Activated T-helper 17 cell treated with anti-CD3 and anti-CD28 coated beads, Interleukin-2, amount 50 U/mL, for 72 hours (primary cell): ENCODE measurements at places on chromosomes 13 and 19.

DNA sequence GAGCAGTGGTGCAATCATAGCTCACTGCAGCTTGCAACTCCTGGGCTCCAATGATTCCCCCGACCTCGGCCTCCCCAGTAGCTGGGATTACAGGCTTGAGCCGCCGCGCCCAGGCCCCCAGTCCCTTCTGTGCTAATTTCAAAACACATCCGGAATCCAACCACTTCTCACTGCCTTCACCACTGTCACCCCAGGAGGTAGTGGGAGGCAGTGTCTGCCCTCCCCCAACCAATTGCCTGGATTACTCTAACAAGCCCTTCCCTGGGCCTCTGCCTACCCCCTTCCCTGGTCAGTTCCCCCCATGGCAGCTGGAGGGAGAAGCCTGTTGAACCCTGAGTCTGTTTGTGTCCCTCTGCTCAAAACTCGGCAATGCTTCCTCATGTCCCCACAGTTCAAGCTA is 2.3 kb downstream of the PRAM1 start:
- no peaks in the 10 kb centered on the region for H3K36me3 ChIP-seq
- H3K27me3 ChIP-seq, result no peaks in the 10 kb centered on the region
- no peak overlapping the region for H3K4me3 ChIP-seq
- peak overlapping the region; percentile 20 for H3K27ac ChIP-seq
- H3K4me1 ChIP-seq, result no peaks in the 10 kb centered on the region
- ATAC-seq, result no peak

- no peak overlapping the region for H3K4me3 ChIP-seq
- H3K36me3 ChIP-seq, result peaks cover 28% of the 10 kb centered on the region
- H3K27me3 ChIP-seq, result no peaks in the 10 kb centered on the region
- H3K27ac ChIP-seq, result no peak overlapping the region
- H3K4me1 ChIP-seq, result peaks cover 14% of the 10 kb centered on the region
Measured at GRCh38 chr19:11499890-11500420, 5.7 kb downstream of the ZNF653 start.

DNA sequence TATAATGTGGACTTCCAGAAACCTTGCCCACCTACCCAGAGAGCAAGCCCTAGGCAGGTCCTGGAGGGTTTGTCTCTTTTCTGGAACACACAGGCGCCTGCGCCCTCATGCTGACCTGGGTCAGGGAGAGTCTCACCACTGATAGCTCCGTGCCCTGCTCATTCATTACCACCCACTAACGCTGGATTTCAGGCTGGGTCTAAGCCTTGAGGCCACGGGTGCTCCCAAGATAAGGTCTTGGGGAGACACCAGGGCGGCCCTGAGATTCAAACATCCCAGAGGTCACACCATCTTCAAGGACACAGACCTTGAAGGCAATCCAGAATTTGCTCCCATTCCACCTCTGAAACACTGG is 5.1 kb downstream of the S1PR2 start:
- no peaks in the 10 kb centered on the region for H3K27me3 ChIP-seq
- peak overlapping the region; percentile 65 for H3K27ac ChIP-seq
- H3K4me1 ChIP-seq, result peaks cover 9% of the 10 kb centered on the region
- no peak for ATAC-seq
- no peak overlapping the region for H3K4me3 ChIP-seq

- H3K4me3 ChIP-seq, result no peak overlapping the region
- ATAC-seq, result no peak
- peaks cover 59% of the 10 kb centered on the region for H3K36me3 ChIP-seq
- H3K4me1 ChIP-seq, result no peaks in the 10 kb centered on the region
- H3K27me3 ChIP-seq, result no peaks in the 10 kb centered on the region
- H3K27ac ChIP-seq, result no peak overlapping the region
Measured at GRCh38 chr19:54179921-54180461, 7.0 kb upstream of the TMC4 start.

- H3K4me1 ChIP-seq, result no peaks in the 10 kb centered on the region
- no peaks in the 10 kb centered on the region for H3K36me3 ChIP-seq
- ATAC-seq, result no peak
- no peak overlapping the region for H3K4me3 ChIP-seq
- no peak overlapping the region for H3K27ac ChIP-seq
Measured at GRCh38 chr19:7729211-7729610, 2.7 kb downstream of the CLEC4G start.

DNA sequence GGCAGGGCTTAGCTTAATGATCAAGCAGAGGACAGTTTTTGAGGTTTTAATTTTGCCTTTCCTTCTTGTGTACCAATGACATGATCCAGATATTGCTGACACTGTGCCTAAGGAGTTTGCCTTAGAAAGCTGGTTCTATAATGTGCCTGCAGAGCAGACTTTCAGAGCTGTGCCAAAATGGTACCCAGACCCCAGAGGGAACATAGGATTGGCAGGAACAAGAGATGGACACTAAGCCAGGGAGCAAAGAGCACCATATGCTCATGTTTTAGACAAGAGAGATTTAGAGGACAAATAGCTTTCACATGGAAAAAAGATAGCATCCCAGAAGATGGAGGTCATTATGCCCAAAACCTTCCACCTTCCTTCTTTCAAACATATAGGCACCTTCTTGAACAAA is 1241.5 kb upstream of the SPRY2 start:
- no peaks in the 10 kb centered on the region for H3K4me1 ChIP-seq
- no peak overlapping the region for H3K27ac ChIP-seq
- ATAC-seq, result no peak
- H3K27me3 ChIP-seq, result no peaks in the 10 kb centered on the region
- H3K36me3 ChIP-seq, result no peaks in the 10 kb centered on the region
- no peak overlapping the region for H3K4me3 ChIP-seq

- no peaks in the 10 kb centered on the region for H3K27me3 ChIP-seq
- no peak overlapping the region for H3K27ac ChIP-seq
- no peak for ATAC-seq
- H3K4me3 ChIP-seq, result no peak overlapping the region
- H3K36me3 ChIP-seq, result peaks cover 100% of the 10 kb centered on the region
- no peaks in the 10 kb centered on the region for H3K4me1 ChIP-seq
Measured at GRCh38 chr19:53079313-53079924, 23.8 kb downstream of the ZNF160 start.

DNA sequence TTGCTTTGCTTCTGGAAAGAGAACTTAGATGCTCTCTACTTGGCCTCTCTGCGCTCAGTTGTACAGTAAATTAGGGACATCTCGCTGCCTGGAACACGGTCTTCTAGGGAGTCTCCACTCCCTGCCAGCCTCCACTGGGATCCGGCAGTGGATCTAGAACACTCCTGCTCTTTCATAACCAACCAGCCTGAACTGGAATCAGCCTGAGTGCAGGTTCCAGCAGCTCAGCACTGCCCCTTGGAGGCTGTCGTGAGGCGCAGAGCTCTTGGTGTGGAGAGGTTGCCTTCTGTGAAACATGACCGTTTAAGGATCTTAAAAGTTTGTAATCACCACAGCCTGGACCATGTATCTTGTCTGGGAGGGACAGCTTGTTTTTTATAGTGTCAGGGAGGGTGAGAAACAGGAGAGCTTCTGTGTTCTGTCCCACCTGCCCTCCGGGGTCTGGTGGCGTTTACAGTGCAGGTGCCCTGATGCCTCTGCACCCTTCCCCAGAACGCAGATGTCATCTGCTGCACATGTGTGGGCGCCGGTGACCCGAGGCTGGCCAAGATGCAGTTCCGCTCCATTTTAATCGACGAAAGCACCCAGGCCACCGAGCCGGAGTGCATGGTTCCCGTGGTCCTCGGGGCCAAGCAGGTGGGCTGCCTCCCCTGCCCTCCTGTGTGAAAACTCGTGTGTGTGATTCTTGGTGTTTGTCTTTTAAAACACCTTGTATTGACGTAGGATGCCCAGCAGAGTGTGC is 24.8 kb downstream of the UPF1 start:
- no peaks in the 10 kb centered on the region for H3K4me1 ChIP-seq
- ATAC-seq, result no peak
- no peak overlapping the region for H3K4me3 ChIP-seq
- no peak overlapping the region for H3K27ac ChIP-seq

DNA sequence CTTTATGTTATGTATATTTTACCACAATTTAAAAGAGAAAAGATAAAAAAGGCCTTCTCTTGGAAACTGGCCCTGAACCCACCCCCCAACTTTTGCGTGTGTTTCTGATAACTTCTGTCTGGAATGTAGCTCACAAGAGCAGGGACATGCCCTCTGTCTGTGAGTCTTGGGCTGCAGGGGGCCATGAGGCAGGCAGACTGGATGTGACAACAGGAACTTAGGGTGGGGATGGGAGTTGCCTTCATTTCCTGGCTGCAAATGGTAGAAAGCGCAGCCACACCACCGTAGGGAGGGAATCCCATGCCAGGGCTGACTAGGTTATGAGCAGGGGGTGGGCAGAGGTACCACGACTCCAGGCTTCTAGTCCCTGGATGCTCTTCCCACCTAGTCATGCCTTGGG is 21.9 kb downstream of the CILP2 start:
- ATAC-seq, result no peak
- H3K4me3 ChIP-seq, result no peak overlapping the region
- peaks cover 16% of the 10 kb centered on the region for H3K4me1 ChIP-seq

- H3K36me3 ChIP-seq, result no peaks in the 10 kb centered on the region
- H3K27me3 ChIP-seq, result no peaks in the 10 kb centered on the region
- H3K27ac ChIP-seq, result no peak overlapping the region
- H3K4me1 ChIP-seq, result no peaks in the 10 kb centered on the region
Measured at GRCh38 chr13:81393721-81394120, 1052.8 kb upstream of the SPRY2 start.

GRCh38 chr13:86591862-86592261 is 792.6 kb upstream of the SLITRK6 start:
- H3K4me3 ChIP-seq, result no peak overlapping the region
- H3K27me3 ChIP-seq, result no peaks in the 10 kb centered on the region
- no peak overlapping the region for H3K27ac ChIP-seq
- no peaks in the 10 kb centered on the region for H3K36me3 ChIP-seq
- H3K4me1 ChIP-seq, result no peaks in the 10 kb centered on the region

GRCh38 chr19:7703332-7703731 is 1.4 kb upstream of the FCER2 start:
- no peak overlapping the region for H3K4me3 ChIP-seq
- H3K27me3 ChIP-seq, result peaks cover 3% of the 10 kb centered on the region
- no peak for ATAC-seq
- H3K36me3 ChIP-seq, result no peaks in the 10 kb centered on the region

GRCh38 chr13:39318161-39318560 is 279.9 kb downstream of the NHLRC3 start:
- no peak overlapping the region for H3K27ac ChIP-seq
- no peak overlapping the region for H3K4me3 ChIP-seq
- no peaks in the 10 kb centered on the region for H3K4me1 ChIP-seq
- H3K27me3 ChIP-seq, result peaks cover 26% of the 10 kb centered on the region

- ATAC-seq, result peak; percentile 11
- H3K4me3 ChIP-seq, result no peak overlapping the region
- peaks cover 36% of the 10 kb centered on the region for H3K4me1 ChIP-seq
- H3K27ac ChIP-seq, result no peak overlapping the region
- H3K36me3 ChIP-seq, result no peaks in the 10 kb centered on the region
- no peaks in the 10 kb centered on the region for H3K27me3 ChIP-seq
Measured at GRCh38 chr13:48508011-48508410, 24.9 kb downstream of the RCBTB2 start.

- H3K36me3 ChIP-seq, result peaks cover 28% of the 10 kb centered on the region
- H3K27me3 ChIP-seq, result no peaks in the 10 kb centered on the region
- H3K4me1 ChIP-seq, result no peaks in the 10 kb centered on the region
- no peak overlapping the region for H3K27ac ChIP-seq
Measured at GRCh38 chr19:7617172-7617571, 12.2 kb downstream of the XAB2 start.

DNA sequence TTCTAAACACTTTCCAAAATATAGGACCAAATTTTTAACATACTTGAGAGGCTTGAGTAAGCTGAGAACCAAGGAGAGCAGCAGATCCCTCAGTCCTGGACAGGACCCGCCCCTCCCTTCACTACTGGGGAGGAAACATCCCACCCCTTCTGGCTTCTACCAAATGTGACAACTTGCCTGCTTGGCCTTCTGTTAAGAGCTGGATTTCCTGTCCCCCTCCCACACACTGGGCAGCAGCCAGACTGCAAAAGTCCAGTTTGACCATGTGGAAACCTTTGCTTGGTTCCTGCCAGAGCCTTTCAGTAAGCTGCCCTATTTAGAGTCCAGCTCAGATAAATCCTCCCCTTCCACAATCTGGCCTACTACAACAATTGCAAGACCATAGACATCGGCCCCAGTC is 84.3 kb downstream of the FGF14 start:
- H3K27ac ChIP-seq, result no peak overlapping the region
- ATAC-seq, result no peak

DNA sequence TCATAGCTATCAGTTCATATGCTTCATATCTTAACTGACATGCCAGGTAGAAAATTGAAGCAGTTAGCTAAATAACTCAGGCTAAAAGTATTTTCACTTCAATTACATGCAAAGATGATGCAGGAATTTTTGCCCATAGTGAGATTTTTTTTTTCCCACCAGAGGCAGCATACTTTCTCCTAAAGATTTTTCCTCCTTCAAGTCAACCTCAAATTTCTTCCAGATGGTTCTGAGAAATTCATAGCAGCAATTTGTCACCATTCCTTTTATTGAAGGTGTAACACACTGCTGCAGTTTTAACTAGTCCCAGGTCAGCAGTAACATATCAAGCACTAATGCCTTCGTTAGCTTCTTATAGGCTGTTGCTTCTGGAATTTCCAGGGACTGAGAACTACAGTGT is 141.9 kb downstream of the SUCLA2 start:
- no peaks in the 10 kb centered on the region for H3K4me1 ChIP-seq
- H3K36me3 ChIP-seq, result no peaks in the 10 kb centered on the region
- H3K4me3 ChIP-seq, result no peak overlapping the region
- H3K27me3 ChIP-seq, result peaks cover 18% of the 10 kb centered on the region

DNA sequence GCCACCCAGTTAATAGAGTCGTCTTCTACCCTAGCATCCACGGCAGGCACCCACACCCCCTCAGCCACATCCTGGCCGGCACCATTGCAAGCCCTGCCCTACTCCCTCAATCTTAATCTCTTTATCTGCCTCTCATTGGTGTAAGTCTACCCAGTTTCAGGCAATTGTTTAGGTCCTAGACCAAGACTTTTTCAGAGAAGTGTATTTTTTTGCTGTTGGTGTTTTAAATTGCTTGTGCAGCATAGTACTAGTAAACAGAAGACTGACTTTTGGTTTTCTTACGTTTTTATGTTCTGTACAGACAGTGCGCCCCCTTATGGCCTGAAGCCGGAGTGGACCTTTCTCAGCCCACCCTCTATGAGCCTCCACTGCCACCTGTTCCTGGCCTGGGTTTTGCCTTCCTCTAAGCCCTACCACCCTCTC is 2.3 kb upstream of the LCP1 start:
- peak overlapping the region; percentile 89 for H3K4me3 ChIP-seq
- peaks cover 29% of the 10 kb centered on the region for H3K36me3 ChIP-seq
- ATAC-seq, result peak; percentile 56
- H3K27ac ChIP-seq, result peak overlapping the region; percentile 91

DNA sequence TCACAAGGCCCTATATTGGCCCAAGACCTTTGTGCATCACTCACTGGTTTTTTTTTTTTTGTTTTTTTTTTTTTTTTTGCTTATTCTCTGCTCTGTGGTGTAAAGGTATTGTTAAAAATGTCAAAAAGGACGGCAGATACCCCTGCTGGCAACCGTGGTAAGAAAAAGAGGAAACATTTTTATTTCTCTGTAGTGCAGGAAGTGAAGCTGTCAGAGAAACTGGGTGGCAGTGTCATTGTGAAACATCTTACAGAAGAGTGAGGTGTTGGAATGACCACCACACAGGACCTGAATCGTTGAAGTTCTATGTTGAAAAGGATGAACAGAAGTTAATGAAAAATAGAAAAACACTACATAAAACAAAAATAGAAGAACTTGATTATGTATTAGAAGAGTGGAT is 346.4 kb downstream of the FGF9 start:
- no peaks in the 10 kb centered on the region for H3K27me3 ChIP-seq
- peaks cover 6% of the 10 kb centered on the region for H3K4me1 ChIP-seq
- no peaks in the 10 kb centered on the region for H3K36me3 ChIP-seq
- ATAC-seq, result peak; percentile 55

GRCh38 chr13:25872481-25873241 is 179.2 kb downstream of the SHISA2 start:
- H3K36me3 ChIP-seq, result no peaks in the 10 kb centered on the region
- H3K4me3 ChIP-seq, result peak overlapping the region; percentile 34
- peak overlapping the region; percentile 68 for H3K27ac ChIP-seq
